ENCODE measurements at places on chromosomes 12 and 14.
A peak's percentile ranks its signal among the peaks of the same experiment; 100 is the strongest.

GRCh38 chr12:24814379-24815113 is 134.4 kb downstream of the BCAT1 start:
- no peak for DNase-seq

DNA sequence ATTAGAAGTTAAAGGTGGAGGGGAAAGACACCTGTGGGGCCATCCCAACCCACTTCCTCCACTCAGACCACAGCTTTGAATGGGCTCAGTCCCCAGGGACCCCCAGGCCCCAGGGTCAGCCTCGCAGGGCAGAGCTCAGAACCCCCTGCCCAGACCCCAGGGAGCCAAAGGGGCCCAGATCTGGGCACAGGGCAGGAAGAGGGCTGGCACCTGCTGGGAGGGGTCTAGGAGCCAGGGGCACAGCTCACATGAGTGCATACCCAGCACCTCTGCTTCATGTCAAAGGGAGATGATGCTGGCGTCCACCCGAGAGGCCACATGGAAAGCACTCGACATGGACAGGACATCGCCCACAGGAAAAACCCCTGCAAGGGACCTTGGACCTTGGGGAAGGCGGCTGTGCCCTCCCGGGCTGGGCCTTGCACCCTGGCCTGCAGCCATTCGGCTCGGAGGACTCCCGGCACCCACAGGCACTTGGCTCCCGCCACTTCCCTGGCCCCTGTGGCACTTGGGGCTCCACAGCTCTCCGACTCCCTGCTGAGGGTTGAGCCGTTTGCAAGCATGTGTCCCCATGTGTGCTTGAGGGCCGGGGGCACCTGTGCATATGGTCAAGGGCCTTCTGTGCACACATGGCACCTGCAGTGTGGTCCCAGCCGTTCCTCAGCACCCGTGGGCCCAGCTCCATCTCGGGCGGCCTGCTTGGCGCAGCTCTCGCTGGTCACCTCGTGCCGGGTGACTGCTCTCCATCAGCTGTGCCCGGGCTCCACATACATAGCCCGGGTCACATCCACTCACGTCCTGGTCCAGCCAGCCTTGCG is 7.8 kb upstream of the AMN start:
- no peak for DNase-seq

GRCh38 chr14:44663136-44663535 is 156.1 kb upstream of the FSCB start:
- DNase-seq: no peak

- no peak for DNase-seq
These were observed 175.2 kb upstream of the ATP2B1 start for GRCh38 chr12:89883630-89884389.

- DNase-seq: no peak
These were observed 1073.6 kb downstream of the BCL11B start for GRCh38 chr14:98198385-98198784.

- DNase-seq: no peak
These were observed 123.4 kb downstream of the CCDC91 start for GRCh38 chr12:28313631-28314030.

DNA sequence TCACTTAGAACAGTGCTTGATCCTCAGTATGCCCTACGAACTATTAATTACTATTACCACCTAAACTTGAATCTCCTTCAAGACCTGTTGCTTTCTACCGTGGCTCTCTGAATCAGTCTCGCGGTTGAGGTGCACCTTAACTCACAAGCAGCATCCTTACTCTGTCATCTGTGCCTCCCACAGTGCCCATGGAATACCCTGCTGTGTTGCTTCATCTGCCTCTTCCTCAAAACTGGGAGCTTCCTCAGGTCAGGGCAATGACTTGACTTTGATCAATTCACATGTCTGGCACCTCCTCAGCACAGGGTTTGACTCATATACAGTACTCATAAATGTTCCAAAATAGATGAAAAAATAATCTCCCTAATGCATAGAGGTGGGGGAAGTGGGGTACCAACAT is 305.9 kb downstream of the NUAK1 start:
- DNase-seq: no peak

GRCh38 chr12:13905794-13906193 is 75.6 kb downstream of the GRIN2B start:
- DNase-seq: no peak

GRCh38 chr14:21070610-21071224 is 613 bp downstream of the ARHGEF40 start:
- no peak for DNase-seq

- no peak for DNase-seq
These were observed 120.7 kb downstream of the ADGRD1 start for GRCh38 chr12:131074221-131075083.

- no peak for DNase-seq
These were observed 811 bp downstream of the ACYP1 start for GRCh38 chr14:75063013-75063412.

GRCh38 chr14:56751471-56751870 is 58.8 kb downstream of the OTX2 start:
- no peak for DNase-seq

DNA sequence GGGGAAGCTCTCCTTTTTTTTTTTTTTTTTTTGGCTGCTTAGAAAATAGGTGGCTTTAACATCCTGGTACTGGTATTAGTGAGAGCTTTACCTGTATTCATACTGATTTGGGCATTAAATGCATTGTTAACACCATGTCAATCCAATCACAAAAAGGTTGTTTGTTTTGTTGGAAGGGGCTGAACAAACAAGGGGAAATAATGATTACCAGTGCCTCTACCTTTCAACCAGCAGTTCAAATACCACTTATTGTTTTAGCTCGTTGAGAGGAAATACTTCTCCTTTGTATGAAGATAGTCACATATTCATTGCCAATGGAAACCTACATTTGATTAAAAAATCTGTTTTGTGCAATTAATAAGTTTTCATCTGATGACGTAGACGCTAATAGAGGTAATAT is 72.9 kb downstream of the MIPOL1 start:
- no peak for DNase-seq

- DNase-seq: no peak
These were observed 78.9 kb downstream of the AEBP2 start for GRCh38 chr12:19518209-19518608.

GRCh38 chr12:127081058-127081457 is 1185.9 kb upstream of the TMEM132C start:
- no peak for DNase-seq

- DNase-seq: peak; percentile 18
These were observed 23.3 kb upstream of the CCER1 start for GRCh38 chr12:90978117-90978770.

GRCh38 chr12:69834576-69834975 is 9.5 kb downstream of the MYRFL start:
- no peak for DNase-seq

DNA sequence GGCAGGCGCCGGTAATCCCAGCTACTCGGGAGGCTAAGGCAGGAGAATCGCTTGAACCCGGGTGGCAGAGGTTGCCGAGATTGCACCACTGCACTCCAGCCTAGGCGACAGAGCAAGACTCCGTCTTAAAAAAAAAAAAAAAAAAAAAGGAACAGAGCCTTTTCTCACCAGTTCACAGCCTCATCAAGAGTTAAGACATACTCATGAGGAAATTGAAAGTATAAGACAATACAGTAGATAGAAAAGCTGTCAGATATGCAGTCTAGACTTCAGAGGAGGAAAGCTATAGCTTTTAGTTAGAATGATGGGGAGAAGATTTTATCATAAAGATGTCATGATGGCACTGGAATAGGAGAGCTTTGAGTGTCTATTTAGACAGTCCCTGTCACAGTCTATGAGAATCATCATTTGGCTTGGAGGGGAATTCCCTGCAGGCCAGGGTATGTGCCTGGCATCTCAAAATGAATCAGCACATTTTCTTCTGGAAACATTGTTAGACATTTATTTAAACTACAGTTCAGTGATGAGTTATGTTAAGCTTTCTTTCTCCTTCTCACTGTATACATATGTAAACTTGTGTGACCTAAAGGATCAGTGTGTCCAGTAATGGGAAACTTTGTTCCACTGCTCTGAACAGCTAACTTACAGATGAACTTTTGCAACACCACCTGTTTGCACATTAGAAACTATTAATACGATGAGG is 2.9 kb upstream of the RAB35 start:
- DNase-seq: no peak

GRCh38 chr14:91893007-91893406 is 25.7 kb upstream of the TC2N start:
- DNase-seq: no peak

DNA sequence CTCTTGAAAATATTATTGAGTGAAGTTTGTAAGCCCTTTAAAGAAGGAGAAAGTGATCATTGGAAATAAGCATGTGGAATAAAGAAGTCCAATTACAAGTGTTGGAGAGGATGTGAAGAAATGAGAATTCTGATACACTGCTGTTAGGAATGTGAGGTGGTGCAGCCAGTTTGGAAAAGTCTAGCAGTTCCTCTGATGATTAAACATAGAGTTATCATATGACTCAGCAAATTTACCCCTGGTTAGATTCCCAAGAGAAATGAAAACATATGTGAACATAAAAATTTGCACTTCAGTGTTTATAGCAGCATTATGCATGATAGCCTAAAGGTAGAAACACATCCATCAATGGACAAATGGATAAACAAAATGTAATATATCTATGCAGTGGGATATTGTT is 319.9 kb downstream of the AEBP2 start:
- no peak for DNase-seq

DNA sequence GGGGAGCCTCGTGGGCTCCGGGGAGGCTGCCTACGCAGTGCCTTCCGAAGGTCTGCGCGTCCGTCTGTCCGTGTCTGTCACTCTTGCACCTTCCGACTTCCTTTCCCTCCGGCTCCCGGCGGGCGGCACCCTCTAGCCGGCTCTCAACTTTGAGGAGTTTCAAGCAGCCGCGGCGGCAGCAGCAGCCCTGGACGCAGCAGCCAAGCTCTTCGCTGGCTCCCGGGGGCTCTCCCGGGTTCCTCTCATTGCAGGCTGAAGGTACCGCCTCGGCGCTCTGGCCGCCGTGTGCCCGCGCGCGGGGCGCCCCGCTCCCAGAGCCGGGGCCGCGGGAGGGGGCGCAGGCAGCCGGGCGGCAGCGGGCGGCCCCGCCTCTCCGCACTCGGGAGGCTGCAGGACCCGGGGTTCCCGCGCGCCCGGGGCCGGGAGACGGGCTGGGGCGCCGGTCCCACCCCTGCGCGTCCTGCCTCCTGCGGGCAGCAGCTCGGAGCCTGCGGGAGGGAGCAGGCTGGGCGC is at the start of the genes AMIGO2 and PCED1B:
AMIGO2 (minus strand) TSS at position 492 of the 513 bp plus-strand sequence. CDS start 957 bp downstream, outside the sequence.
PCED1B (plus strand) TSS at position 154 of the 513 bp plus-strand sequence. CDS start 155,443 bp downstream, outside the sequence.
- no peak for DNase-seq

- DNase-seq: no peak
These were observed 236.9 kb upstream of the SFSWAP start for GRCh38 chr12:131473741-131474709.

DNA sequence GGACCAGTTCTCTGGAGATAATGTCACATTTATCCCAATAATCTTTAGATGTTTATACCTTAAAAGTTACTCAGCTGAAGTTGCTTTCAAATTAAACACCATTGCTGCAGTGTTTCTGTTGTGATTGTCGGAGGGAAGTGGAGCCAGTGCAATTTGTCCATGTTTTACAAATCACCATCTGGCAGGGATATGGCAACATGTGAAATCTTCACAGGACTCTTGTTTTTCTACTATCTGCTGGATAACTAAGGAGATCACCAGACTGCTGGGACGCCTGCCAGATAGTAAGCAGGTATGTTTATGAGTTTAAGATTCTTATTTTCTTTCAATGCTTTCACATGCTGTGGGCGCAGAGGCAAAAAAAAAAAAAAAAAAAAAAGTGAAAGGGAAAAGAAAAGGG is 100.3 kb upstream of the SOX5 start:
- DNase-seq: no peak

DNA sequence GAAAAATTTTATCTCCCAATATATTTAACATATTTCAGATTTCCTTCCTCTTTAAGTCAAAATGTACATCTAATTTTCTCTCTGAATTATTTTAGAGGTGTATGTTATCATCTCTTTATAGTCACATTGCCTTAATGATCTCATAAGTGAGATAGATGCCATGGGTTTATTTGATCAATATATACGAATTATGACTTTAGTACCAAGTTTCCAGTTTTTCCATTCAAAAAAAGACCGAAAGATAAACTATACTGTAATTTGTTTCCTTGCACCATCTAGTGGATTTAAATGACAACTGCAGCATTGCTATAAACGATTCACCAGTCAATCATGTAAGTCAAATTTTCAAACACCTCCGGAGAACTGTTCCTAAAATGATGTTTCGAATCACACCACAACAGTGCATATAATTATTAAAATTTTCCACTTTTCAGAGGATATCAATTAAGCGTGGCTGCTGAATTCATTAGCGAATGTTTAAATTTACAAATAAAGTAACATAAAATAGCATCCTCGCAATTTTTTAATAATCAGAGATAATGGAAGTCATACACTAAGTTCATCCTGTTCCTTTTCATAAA is 419 bp upstream of the ATXN7L3B start:
- peak; percentile 9 for DNase-seq

DNA sequence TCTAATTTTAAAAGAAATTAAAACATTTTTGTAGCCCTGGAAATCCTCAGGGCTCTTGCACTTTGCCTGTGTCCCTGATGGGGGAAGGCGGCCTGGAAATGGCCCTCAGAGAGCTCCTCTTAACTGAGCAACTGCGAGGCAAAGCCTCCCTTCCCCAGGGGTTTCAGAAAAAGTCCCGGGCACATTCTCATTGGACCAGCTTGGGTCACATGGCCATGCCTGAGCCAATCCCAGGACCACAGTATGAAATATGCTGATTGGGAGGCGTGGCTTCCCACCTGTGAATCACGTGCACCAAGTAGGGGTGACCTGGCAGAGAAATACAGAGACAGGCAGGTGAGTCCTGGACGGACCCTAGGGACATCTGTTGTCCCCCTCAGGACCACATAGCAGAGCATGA is 90.4 kb upstream of the SFSWAP start:
- no peak for DNase-seq

- DNase-seq: no peak
These were observed 35.5 kb upstream of the SOCS2 start for GRCh38 chr12:93536766-93537488.

DNA sequence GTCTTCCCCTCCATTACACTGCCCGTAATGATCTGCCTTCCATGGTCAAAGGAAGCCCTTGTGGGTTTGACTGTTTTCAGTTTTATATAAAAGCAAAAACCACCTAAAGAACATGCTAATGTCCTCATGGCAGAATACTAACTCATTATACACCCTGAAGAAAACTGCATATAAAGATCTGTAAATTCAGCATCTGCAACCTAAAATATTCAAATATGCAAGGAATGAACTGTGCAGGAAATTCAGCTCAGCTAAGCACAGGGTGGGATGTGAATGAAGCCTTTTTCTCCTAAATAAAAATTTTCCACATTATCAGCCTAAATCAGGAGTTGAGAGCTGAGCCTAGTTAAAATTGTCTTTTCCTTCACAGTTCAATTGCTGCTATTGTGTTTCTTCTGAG is 128.1 kb downstream of the NRXN3 start:
- DNase-seq: no peak

GRCh38 chr12:65666876-65667275 is 157.4 kb upstream of the HMGA2 start:
- DNase-seq: no peak

GRCh38 chr14:80637756-80638619 is 303.6 kb downstream of the CEP128 start:
- DNase-seq: no peak

GRCh38 chr12:94676031-94676641 is 25.8 kb upstream of the TMCC3 start:
- no peak for DNase-seq

- no peak for DNase-seq
These were observed 122.0 kb downstream of the PTCSC3 start for GRCh38 chr14:36054353-36055051.
